ENCODE measurements at places on chromosomes 2 and 18. TPM values are rescaled to one million over a fixed set of nuclear protein-coding genes. Genes with fewer than 3 reads are reported as not detected.

TNP1 gene
- not detected for total RNA-seq

DNA sequence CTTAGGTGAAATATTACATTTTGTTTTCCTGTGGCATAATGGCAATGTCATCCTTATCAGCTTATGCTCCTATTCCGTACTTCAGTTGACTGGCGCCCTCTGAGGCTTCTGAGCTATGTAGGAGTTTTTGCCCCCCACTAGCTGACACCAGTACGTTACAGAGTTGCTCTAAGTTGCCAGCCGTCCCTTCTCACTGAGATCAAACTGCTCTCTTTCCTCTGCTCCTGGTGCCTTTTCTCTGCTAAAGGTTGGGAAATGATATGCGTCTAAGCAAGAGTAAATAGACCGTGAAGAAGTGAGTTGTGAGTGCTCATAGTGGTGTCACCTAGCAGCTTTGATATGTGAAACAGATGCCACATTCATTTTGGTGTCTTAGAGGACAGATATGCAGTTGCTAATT is 99.2 kb downstream of the RAPGEF4 start:
- no peaks in the 10 kb centered on the region for H3K4me1 ChIP-seq
- no peak overlapping the region for H3K4me3 ChIP-seq
- no peak overlapping the region for H3K27ac ChIP-seq
- H3K27me3 ChIP-seq, result no peaks in the 10 kb centered on the region
- H3K36me3 ChIP-seq, result no peaks in the 10 kb centered on the region
- DNase-seq, result no peak

SERPINB11 gene
- not detected for total RNA-seq

DNA sequence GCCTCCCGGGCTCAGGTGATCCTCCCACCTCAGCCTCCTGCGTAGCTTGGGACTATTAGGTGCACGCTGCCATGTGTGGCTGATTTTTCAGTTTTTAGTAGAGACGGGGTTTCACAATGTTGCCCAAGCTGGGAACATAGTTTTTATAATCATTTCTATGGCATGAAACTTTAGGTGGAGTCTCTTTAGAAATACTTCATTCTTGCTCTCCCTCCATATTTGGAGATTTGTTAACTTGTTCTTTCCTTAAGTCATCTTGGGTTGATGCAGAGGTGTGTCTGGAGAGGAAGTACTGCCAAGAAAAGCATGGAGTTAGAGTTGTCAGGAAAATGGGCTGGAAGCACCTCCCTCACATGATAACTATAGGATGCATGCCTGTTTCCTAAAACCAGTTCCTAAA is 17.4 kb downstream of the ZNF532 start:
- H3K27ac ChIP-seq, result no peak overlapping the region
- no peaks in the 10 kb centered on the region for H3K36me3 ChIP-seq
- DNase-seq, result no peak

CNGA3 gene
- not detected for total RNA-seq

DNA sequence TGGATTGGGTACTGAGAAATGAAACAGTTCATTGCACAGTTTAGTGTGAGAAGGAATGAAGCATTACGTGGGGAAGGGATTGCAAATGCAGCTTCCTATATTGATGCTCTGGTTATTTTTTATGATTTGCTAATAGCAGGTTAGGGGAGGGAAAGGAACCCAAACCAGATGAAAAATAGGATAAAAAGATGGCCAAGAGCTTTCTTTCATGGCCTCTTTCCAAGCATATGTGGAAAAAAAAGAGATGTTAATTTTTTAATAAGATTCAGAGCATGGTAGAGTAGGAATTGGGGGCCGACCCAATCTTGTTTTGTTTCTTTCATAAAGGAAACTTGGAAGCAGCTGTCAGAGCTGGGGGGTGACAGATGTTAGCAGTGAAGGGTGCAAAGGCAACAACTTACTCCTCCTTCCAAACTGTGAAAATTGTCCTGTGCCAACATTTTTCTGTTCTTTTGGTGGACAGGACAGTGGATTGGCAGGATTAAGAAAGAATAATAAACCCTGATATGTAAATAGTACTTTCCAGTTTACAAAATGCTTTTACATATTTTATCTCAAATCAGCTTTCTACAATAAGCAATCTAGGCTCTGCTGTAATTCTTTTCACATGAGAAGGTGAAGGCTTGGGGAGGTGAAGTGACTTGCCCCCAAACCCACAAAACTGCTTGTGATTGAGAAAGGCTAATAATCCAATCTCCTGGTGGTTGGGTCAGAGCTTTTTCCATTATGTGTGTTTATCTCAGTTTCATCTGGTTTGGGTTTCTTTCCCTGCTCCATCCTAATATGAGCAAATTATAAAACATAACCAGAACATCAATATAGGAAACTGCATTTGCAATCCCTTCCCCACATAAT is 270.1 kb downstream of the ETAA1 start:
- no peak overlapping the region for H3K4me3 ChIP-seq
- no peak overlapping the region for H3K27ac ChIP-seq
- H3K36me3 ChIP-seq, result no peaks in the 10 kb centered on the region
- DNase-seq, result no peak
- H3K4me1 ChIP-seq, result no peaks in the 10 kb centered on the region

- no peaks in the 10 kb centered on the region for H3K27me3 ChIP-seq
- no peak overlapping the region for H3K4me3 ChIP-seq
- no peaks in the 10 kb centered on the region for H3K36me3 ChIP-seq
Observed at GRCh38 chr2:149902081-149902480, 314.5 kb upstream of the MMADHC start.
